ENCODE measurements at places on chromosomes 4 and X.

DNA sequence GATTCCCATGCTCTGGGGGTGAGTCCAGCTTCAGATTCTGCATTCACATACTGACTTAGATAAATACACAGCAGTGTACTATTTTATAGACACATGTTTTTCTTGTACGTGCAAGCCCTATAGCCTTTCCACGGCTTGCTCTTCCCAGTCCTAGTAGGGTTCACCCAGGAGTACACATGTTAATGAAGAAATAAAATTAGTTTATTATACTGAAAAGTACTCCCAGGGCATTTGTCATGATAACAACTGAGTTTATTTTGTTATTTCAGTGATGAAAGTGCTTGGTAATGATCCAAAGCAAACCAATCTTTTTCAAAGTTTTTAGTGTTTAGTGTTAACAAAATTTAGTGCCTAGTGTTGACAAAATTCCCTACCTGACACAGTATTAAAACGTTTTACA lies 21.3 kb downstream of the MAPK10 start:
- DNase-seq: no peak

GRCh38 chrX:136097871-136098805 lies 49.2 kb upstream of the FHL1 start:
- DNase-seq: no peak

DNA sequence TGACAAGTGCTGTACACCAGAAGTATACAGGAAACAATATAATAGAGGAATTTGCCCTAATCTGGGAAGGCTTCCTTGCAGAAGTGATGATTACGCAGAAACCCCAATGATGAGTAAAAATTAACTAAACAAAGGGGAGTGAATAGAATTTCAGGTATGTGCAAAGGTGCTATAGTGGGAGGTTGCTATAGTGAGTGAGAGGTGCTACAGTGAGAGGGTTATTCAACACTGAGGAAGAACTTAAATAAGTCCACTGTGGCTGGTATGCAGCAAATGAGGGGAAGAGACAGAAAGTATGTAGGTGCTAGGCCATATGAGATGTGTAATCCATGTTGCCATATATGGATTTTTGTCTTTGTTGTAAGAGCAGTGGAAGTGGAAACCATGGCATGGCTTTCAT lies 69.5 kb downstream of the TRIM2 start:
- no peak for DNase-seq

DNA sequence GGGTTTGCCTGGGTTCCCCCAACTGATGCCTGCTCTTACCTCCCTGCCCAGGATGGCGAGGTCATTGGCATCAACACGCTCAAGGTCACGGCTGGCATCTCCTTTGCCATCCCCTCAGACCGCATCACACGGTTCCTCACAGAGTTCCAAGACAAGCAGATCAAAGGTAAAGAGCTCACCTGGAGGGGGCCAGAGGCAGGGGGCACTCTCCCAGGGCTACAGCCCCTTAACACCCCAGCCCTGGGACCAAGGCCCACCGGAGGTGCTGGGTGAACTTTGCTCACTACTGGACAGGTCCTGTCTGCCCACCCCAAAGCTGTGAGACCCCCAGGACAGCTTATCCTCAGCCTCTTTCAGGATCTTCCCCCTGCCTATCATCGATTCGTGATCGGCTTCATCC lies 24.5 kb downstream of the HTRA3 start:
- peak; percentile 32 for DNase-seq

DNA sequence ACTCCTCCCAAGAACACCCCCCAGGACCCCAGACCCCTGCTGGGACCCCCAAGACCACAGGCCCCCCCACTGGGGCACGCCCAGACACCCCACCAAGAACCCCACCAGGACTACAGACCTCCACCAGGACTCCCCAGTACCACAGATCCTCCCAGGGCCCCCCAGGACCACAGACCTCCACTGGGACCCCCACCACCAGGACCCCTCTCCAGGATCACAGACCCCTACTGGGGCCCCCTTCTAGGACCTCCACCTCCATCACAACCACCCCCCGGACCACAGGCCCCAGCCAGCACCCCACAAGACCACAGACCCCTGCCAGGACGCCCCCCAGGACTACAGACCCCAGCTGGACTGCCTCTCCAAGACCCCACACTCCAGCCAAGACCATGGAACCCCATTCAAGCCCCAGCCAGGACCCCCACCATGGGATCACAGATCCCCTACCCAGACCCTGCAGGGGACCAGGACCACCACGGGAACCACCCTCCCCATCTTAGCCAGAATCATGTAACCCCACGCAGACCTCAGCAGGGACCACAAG lies 855 bp upstream of the DHRSX start:
- peak; percentile 55 for DNase-seq
